ENCODE measurements at places on chromosomes 6 and 20.

- DNase-seq: no peak
Measured at GRCh38 chr6:49739423-49739822, 4.8 kb downstream of the CRISP3 start.

DNA sequence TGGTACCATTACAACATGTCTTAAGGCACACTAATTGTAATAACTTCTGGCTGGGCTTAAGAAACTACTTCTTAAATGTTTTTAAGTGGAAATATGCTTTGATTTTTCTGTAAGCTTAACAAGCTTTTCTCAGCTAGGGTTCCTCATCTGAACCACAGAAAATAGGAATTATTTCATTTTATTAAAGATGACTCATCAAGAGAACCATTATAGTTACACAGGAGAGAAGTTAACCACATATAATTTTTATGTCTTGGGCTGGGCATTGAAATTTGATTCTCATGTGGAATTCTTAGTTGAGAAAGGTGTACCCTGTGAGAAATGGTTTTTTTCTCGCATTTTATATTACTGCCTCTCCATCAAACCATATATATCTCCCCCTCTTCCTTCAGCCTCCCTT is 75.1 kb downstream of the QKI start:
- DNase-seq: no peak

GRCh38 chr6:79673947-79674346 is 42.8 kb downstream of the SH3BGRL2 start:
- no peak for DNase-seq

GRCh38 chr20:61819574-61819846 is 246.2 kb downstream of the TAF4 start:
- no peak for DNase-seq

- DNase-seq: no peak
Measured at GRCh38 chr6:27406085-27406484, 17.5 kb downstream of the ZNF391 start.

GRCh38 chr6:76694795-76695194 is 622.3 kb upstream of the IMPG1 start:
- no peak for DNase-seq
